Stimulated activated CD4-positive, alpha-beta T cell treated with anti-CD3 and anti-CD28 coated beads, Interleukin-1b, Interleukin-23, amount 100 ng/mL, for 1 hour (primary cell): ENCODE measurements at places on chromosomes 6 and 20.

DNA sequence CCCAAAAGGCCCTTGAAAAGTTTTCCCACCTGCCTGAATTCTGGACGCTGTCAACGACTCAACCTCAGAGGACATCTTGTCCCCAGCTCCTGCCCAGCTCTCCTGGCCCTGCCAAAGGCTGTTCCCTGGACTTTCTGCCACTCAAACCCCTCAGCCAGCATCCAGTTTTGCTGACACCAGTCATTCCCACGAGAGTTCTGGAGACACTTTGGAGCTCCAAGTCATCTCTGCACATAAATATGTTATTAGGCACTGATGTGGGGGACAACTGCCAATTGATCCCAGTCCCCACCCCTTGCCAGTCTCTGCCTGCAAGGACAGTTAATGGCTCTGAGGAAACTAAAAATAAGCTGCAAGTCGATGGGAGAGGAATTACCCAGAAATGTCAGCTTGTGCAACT lies 38.9 kb upstream of the KCNB1 start:
- no peak for DNase-seq

- no peak for DNase-seq
Measured at GRCh38 chr6:8180327-8181159, 78.2 kb upstream of the EEF1E1 start.

DNA sequence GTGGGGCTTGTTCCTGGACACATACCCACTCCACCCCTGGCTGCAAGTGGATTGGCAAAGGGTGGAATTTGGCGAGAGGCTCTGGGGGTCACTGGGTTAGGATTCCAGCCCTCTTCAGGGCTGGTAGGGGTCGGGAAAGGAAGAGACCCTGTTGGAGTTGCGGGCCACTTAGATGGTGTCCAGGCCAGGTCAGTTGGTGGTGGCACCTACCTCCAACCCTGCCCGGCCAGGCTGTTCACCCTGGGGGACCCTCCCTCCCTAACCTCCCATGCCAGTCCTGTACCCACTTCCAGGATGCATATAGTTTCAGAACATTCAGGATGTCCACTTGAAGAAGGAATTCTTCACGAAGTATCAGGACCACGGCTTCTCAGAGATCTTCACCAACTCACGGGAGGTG lies 21.0 kb downstream of the CAPN11 start:
- no peak for DNase-seq

- no peak for DNase-seq
Measured at GRCh38 chr20:59665656-59666555, 61.6 kb downstream of the PHACTR3 start.

DNA sequence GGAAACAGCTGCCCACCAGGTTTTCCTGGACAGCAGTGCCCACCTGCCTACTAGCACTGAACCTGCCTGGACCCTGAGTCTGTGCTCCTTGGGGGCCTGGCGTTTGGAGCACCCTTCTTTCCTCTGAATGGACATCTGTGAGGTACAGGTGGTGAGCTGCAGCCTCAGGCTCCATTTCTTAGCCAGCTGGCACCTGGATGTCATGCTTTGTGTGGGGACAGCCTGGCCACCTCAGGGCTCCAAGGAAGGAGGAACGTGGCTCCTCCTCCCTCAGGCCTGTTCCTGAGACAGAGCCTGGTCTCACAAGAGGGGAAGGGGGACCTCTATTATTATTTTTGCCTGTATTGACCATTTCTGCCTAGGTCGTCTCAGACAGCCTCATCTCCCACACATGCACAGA lies 8.1 kb downstream of the TMEM151B start:
- no peak for DNase-seq
